ENCODE measurements at places on chromosomes 2 and 18.

DNA sequence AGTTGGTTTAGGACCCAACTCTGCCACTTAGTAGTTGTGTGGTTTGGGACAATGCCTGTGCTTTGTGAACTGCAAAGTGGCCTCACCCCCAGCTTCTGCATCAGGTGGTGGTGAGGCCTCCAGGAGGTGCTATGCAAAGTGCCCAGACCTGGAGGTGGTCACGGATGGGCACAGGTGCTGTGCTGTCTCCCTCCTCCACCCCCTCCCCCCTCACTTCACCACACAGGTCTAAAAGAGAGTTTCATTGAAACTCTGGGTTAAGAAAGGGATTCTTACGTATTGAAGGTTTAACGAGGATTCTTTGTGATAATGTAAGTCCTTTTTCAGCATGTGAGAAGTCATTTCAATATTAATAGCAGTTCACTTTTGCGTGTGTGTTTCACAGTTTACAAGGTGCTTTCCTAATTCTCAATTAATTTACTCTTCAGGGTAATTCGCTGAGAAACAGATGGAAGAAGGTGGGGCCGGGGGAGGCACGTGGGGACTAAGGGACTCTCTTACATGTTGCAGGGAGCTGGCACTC lies 369.9 kb downstream of the LPIN1 start:
- DNase-seq: no peak

DNA sequence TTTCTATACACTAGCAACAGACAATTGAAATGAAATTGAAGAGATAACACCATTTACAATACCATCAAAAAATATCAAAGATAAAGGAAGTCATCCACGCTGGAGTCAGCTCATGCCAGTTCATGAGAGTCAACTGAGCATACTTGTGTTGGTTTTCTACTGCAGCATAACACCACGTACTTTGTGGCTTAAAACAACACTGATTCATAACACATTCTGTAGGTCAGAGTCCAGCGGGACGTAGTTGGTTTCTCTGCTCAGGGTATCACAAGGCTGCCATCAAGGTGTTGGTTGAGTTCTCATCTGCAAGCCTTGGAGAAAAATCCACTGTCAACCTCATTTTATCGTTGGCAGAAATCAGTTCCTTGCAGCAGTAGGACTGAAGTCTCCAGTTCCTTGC lies 84.2 kb downstream of the TEX51 start:
- no peak for DNase-seq

DNA sequence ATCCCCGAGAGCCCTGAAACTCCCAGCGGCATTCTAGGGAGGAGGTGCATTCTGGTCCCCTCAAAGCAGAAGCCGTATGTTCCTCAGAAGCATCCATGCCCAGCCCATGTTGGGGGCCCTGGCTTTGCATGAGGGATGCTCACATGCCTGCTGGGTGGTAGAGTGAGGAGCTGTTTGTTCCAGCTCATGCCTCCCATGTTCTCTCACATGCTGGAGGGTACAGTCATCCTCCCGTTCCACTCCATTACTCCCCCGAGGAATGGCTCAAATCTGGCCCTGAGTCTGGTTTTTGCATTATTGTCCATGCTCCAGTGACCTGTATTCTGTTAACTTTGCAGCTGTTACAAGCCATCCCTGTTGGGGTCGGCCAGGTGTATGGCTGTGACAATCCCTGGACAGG lies 24.1 kb downstream of the SLC14A2 start:
- no peak for DNase-seq

DNA sequence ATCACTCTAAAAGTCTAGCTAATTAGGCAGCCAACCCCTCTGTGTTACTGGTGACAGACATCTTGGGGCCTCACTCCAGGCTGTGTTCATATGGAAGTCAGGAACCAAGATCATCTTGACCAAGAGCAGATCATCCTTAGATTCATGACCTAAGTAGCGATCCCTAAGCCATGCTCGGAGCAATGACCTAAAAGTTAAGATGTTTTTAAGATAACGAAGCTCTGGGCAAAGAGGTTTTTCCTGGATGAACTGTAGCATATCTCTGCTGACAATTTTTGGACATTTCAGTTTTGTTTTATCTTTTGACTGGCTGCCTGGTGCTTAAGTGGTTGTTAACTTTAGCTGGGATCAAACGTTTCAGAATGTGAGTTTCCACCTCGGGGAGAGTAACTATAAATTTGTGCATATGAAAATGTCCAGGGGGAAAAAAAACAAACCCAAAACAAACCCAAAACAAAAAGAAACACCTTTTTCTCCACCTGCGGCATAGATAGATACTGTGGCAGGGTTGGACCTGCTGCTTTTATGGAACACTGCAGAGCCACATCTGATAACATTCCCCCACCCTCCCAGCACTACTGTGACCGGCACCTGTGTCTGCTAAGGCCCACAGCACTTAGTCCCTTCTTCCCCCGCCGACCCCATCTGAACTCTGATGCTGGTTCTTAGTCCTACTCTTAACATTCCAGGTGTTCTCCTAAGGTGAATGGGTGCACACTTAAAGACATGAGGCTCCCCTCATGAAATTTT lies 45.5 kb downstream of the EPAS1 start:
- no peak for DNase-seq

- peak; percentile 37 for DNase-seq
Measured at GRCh38 chr2:162261032-162261945, 18.0 kb upstream of the FAP start.

- DNase-seq: no peak
Measured at GRCh38 chr2:203671876-203672275, 34.6 kb upstream of the CD28 start.

DNA sequence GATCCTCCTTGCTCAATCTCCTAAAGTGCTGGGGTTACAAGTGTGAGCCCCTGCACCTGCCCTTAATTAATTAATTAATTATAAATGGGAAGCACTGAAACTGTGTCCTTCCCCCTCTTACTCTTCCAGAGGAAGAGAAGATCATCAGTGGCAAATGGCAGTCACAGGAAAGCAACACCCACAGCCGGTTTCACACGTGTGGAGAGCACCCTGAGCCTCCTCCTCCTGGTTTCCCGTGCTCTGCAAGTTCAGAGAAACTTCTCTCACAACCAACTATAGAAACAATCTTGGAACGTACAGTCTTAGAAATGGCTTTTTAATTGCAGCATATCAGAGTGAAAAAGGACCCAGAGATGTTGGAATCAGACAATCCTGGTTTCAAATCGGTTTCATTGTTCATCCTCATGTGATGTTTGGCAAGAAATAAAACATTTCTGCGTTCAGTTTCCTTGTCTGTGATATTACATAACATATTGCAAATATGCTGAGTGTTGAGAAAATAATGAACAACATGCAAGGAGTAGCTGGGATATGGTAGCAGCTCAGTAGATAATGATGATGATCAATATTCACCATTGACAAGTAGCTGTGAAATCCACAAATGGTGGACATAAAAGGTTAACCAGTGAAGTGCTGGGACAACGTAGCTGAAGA lies 141.0 kb upstream of the KCTD1 start:
- no peak for DNase-seq

GRCh38 chr2:180276733-180277132 lies 269.6 kb upstream of the CWC22 start:
- DNase-seq: no peak

All from activated naive CD8-positive, alpha-beta T cell treated with anti-CD3 and anti-CD28 coated beads, Interleukin-2, amount 10 ng/mL, durations not matched to agents 7 days and 5 days (primary cell).